ENCODE measurements at places on chromosomes 1 and 21.

DNA sequence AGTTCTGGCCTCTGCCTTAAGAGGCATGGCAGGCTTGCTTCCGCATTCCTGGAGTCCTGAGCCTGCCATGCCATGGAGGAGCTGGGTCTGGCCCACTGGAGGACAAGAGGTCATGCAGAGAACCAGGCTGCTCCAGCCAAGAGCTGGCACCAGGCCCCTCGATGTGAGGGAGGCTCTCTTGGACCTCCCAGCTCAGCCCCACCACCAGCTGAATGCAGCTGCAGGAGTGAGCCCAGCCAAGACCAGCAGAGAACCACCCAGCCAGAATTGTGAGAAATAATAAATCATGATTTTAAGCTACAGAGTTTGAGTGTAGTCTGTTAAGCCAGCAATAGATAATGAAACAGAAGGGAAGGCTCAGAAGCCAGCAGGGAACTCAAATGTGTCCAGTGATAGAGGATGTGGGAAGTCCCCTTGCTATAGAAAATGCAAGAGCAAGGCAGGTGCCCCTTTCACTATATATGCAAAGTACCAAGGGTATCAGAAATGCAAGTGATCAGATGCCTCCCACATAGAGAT, 118.4 kb downstream of the HIVEP3 start:
- DNase-seq: no peak

GRCh38 chr1:171877701-171878100, 36.4 kb downstream of the DNM3 start:
- DNase-seq: no peak

GRCh38 chr21:26147535-26147934, 23.0 kb downstream of the APP start:
- DNase-seq: no peak

DNA sequence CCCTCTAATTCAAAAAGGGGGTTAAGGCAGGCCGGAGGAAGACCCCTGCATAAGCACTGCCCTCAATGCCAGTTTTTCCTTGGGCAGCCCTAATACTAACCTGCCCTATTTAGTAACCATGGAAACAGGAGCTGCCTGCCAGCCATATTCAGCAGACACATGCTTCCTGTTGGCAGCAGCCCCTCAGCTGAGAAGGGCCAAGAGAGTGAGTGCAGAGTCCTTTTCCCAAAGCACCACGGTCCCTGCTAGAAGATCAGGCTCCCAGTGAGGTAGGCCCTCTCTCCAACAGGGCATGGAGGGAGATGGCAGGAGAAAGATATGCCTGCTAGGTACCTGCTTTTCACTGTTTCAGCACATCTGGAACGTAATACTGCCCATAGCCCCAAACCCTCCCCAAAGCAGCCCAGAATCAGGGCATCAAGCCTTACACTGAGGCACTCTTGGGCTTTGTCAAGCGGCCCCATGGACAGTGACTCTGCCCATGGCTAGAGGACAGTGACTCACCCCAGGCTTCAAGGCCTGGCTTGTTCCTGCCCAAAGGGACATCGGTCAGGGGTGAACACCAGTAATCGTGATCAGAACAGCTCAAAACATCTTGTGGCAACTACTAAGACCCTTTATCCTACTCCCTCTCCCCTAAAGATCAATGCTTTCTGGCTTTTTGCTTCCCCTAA, 64.5 kb downstream of the BCAR3 start:
- no peak for DNase-seq

DNA sequence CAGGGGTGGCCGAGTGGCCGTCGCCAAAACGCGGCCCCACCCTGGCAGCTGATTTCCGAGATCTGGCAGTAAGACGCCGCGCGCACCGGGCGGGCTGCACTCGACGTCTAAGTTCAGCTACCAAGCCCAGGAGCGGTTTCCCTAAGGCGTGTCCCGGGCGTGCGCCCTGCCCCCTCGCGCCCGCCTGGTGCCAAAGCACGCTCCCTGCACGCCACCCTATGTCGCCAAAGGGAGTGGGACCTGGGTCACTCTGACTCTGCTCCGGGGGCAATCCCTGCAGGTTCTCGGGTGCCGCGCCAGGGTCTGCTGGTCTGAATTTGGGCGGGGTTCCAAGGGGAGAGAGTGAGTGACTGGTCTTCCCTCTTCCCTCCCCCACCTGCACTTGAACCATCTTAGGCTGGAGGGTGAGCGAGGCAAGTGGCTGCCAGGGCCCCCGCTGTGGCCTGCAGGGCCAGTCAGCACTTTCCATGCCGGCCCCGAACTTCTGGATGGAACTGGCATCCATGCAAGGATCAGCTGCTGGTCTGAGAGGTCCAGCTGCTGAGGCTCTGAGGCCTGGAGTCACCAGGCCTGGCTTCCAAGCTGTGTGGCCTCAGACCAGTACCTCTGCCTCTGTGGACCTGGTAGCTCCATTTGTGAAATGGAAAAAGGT, at the start of gene LRRC38:
LRRC38 (minus strand) TSS at position 109 of the 652 bp plus-strand sequence. CDS start 410 bp downstream, outside the sequence.
- no peak for DNase-seq

DNA sequence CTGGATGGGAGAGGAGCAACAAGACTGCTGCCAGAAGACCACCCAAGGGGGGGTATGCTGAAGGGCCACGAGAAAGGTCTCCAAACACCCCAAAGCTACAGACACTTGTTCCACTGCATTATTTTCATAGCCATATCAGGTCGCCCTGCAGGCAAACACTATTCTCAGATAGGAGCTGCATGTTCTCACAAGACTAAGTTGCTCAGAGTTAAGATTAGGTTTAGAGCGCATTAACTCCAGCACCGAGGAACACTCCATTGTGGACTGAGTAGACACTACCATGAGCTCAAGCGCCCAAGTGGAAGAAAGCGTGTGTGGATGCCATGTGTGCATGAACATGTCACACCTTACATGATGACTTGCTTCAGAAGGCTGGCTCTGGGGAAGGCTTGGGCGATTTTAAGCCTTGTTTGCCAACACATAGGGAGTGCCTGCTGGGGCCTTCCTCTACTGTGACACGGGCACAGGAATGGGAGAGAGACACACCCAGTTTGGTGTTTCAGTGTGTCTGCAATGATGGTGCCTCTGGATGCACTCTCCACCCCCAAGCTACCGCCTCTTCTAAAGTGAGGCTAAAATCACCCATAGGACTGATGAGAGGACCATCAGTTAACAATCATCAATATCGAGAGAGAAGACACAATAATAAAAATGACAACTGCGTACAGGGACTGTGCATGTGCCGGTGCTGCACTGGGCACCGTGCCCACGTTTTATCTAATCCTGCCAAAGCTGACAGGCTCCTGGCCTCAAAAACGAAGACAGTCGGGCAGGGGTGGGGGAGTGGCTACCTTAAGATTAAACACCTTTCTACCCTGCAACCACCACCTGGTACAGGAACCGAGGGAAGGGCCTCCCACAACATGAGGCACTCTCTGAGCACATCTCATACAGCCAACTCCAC, 34.9 kb downstream of the SSBP3 start:
- no peak for DNase-seq

GRCh38 chr1:162327788-162328165, 48.9 kb downstream of the SPATA46 start:
- no peak for DNase-seq

DNA sequence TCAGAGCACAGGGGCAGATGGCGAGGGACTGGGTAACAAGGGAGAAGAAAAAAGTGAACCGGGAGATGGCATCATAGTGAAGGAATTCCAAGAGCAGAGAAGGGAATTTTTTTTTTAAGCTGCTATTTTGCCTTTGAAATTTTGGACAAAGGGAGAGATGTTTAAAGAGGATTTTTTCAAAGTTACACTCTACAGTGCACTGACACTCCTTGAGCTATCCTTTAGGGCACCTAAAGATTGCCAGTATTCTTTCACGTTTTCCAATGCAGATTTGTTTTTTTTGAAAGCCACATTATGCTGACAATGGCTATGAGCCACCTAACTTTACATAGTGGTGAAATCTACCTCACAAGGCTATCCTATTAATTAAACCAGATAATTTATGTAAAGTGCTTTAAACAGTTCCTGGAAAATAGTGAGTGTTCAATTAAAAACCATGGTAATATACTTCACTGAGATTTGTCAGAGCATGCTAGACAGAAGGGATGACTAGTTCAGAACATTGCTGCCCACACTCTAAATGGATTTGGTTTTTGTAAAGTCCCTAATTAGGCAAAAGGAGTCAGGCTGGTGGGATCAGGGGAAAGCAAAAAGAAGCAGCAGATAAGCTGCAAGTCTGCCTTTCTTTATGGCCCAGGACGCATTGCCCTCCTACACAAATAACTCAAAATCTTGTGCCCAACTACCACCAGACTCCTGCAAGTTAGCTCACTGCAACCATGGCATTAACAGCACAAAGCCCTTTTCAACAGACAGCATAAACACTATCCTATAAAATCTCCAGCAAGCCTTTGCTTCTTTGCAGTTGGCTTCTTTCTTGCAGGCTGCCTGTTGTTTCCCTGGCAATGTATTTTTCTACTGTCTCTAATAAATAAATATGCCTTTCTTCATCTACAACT, 53.9 kb downstream of the PRDX6 start:
- DNase-seq: no peak

- peak; percentile 6 for DNase-seq
These were observed 13.7 kb downstream of the MEGF6 start for GRCh38 chr1:3597599-3597964.

GRCh38 chr21:29942034-29942433, 2.2 kb upstream of the GRIK1 start:
- no peak for DNase-seq

DNA sequence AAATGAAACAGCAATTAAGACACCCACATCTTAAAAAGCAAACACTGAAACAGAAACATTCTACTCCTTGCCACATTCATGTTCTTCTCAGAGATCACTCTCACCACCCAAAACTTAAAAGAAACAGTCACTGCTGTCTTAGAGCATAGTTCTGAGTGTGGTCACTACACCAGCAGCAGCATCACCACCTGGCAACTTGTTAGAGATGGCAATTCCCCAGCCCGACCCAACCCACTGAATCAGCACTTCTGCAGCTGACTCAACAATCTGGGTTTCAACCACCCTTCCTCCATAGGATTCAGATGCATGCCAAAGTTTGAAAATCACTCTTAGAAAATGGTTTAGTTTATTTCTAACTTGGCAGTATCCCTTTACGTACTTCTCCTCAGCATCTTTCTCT, 126.1 kb downstream of the CDC42BPA start:
- no peak for DNase-seq

- peak; percentile 11 for DNase-seq
These were observed 1.0 kb upstream of the DCAF6 start for GRCh38 chr1:167935216-167936067.

- DNase-seq: no peak
These were observed 62.8 kb upstream of the COA6 start for GRCh38 chr1:234310460-234310817.
